Activated T-helper 1 cell treated with Interleukin-2 at 50 U/mL for 16 hours (primary cell): ENCODE measurements at places on chromosomes 12 and 14.

DNA sequence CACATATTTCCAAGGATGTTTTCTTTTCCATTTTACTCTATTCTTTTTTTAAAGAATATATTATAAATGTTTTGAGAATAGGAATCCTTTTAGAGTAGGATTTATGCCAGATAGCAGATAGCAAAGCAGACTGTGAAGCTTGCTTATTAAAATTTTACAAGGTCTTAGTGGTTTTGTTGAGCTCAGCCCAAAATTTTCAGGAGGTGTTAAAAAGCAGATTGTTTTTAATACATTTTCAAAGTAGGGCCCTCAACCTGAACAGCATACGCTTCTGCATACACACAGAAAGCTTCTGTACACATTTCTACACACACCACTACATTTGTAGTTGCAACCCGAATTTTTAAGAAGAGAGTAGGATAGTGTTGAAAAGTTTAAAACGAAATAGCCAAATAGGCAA lies 151.0 kb downstream of the EPS8 start:
- no peak for DNase-seq

DNA sequence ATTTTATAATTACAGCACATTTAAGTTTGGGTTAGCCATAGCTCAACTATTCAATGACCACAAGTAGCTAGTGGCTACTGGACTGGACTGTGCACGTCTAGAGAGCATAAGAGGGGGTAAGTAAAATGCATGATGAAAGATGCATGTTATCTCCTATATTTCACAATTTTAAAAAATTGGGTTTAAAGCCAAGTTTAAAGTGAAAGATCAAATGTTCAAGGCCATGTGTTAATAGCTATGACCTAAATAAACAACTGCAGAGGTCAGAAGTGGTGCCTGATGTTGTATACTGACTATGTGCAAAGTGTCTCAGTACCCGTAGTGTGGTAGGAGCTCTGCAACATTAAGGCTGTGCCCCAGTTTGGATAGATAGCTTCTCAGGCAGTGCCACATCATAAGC lies 48.2 kb downstream of the BMP4 start:
- no peak for DNase-seq

GRCh38 chr12:64633940-64634337 lies 23.6 kb downstream of the RASSF3 start:
- DNase-seq: peak; percentile 13

- no peak for DNase-seq
These were observed 5.1 kb upstream of the PAPOLA start for GRCh38 chr14:96497087-96497486.

- DNase-seq: no peak
These were observed 74.6 kb upstream of the PTPRB start for GRCh38 chr12:70711831-70712230.

DNA sequence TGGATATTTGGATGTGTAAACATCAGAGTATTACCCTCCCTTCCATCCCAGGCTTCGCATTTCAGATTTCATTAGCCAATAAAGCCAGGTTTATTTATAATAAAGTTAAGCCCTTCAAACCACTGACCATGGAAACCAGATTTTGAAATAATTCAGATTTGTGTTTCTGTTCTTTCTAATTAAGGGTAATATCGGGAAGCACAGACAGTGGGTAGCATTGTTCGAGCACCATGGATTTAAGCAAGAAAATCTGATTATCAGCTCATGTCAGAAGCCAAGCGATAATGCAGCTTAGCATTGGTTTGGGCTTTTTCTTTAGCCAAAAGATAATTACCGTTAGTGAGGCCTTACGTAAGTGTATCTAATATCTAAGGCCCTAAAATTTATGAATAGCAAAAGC lies 116.1 kb downstream of the C12orf42 start:
- no peak for DNase-seq

GRCh38 chr12:112967306-112967705 lies 11.0 kb upstream of the OAS2 start:
- no peak for DNase-seq

GRCh38 chr12:48691826-48692487 lies 9.9 kb upstream of the KANSL2 start:
- no peak for DNase-seq
